Activated T-helper 1 cell treated with anti-CD3 and anti-CD28 coated beads, Interleukin-12 subunit alpha, Interleukin-12 subunit beta, Interleukin-2, Interleukin-4 antibody, amounts not matched to agents 30 ng/mL and 10 ng/mL and 1 ng/mL, durations not matched to agents 14 hours and 24 hours and 36 hours (primary cell): ENCODE measurements at places on chromosomes 11 and 22. TPM values are rescaled to one million over a fixed set of nuclear protein-coding genes. Genes with fewer than 3 reads are reported as not detected.

DNA sequence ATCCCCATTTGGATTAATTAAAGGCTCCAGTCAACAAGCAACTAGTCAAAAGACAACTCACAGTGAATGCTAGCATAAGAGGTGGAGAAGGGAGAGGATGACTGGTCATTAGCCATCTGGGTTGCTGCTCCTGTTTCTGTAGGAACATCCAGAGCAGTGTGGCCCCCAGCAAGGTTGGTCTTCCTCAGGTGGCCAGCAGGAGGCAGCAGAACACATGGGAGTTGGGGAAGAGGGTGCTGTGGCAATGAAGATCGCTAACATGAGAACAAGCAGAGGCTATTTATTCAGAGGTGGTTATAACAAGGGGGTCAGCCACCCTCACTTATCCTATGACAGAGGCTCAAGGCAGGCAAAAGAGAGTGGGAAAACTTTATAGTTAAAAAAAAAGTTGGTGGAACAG, 21.3 kb downstream of the IZUMO1R start:
- H3K4me1 ChIP-seq: no peaks in the 10 kb centered on the region
- no peaks in the 10 kb centered on the region for H3K36me3 ChIP-seq
- DNase-seq: peak; percentile 44
- peaks cover 4% of the 10 kb centered on the region for H3K27me3 ChIP-seq
- H3K4me3 ChIP-seq: no peak overlapping the region

Gene SYT12
- total RNA-seq: not detected in 2 replicates

Gene CLDN5
- 0.47 and 0.76 TPM in 2 replicates for total RNA-seq

DNA sequence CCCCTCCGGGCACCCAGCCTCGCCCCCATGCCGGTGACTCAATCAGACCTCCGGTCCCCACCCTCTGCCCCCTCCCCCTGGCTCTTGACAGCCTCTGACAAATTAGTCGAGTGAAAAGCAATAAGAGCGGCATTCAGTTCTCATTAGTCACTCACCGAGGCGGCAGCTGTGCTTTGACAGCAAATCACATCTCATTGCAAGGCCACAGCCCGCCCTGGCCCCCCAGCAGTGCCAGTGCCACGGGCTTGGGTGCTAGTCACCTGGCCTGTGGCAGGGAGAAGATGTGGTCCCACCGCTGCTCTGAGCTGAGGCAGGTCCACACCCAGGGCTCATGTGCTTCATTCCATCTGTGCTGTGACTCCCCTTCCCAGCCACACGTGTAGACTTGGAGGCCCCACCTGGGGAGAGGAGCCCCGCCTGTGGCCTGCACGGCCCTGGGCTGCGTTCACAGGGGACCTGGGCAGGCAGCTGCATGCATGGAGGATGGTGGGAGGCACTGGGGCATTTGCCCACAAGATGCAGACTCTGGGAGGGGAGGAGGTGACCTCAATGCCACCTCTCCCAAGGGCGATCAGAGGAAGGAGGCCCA, 7.4 kb upstream of the TH start:
- no peak overlapping the region for H3K27ac ChIP-seq
- H3K27me3 ChIP-seq: peaks cover 2% of the 10 kb centered on the region
- H3K4me1 ChIP-seq: no peaks in the 10 kb centered on the region
- no peaks in the 10 kb centered on the region for H3K36me3 ChIP-seq

Gene HEPN1
- total RNA-seq: not detected in 2 replicates
